ENCODE measurements at places on chromosomes 12 and 14.

DNA sequence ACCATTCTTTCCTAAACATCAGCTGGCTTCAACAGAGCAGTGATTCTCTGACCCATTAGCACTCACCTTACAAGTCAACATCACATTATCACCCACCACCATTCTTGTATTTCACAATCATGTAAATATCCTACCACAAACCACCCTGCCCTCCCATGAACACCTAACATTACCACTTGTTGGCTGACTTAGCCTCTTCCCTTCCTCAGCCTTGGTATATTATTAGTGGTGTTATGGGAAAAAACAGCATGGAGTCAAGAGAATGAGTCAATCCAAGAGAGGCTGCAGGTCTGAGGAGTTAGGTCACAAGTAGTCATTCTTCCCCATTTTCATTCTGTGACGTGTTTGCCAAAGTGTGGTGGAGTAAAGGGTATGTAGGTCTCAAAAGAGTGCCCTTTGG is 22.3 kb upstream of the MGP start:
- DNase-seq: no peak

DNA sequence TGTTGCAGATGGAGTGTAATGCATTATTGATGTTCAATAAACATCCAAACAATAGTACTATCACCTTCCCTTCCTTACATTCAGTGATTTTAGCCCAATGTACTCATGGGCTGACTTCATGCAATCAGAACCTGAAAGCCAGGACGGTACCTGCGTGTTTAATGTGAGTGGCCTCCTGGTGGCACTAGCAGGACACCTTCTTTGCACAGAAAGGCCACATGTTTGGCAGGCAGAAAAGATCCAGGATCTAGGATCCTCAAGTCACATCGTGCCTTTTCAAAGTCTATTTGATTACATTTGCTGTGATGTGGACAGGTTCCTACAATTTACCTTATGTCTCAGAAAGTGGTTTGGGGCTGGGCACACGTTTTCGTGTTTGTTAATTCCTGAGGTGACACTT is 82.9 kb downstream of the NEDD1 start:
- DNase-seq: no peak

DNA sequence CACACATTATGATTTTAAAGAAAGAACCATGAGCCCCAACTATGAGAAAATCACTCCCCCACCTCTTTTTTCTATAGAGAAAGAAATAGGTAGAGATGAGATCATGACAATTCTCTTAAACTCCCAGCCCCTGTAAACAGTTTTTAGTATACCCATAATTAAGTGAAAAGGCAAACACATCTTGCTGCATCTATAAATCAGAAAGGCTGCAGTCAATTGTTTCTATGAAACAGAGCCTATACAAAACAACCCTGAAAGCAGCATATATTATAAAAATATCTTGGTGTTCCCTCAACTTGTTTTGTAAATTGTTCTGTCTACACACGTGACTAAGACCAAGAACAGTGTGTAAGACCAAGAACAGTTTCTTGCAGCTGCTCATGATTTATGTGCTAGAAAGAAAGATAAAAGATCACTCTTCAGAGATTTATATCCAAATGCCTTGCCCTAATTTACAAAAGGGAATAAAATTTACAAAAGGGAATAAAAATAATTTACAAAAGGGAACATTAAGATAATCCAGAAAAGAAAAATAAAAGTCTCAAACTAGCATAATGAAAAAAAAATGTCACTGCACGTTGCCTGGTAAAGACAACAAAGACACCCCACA is 4.8 kb downstream of the KITLG start:
- DNase-seq: no peak

GRCh38 chr12:89783359-89784060 is 74.9 kb upstream of the ATP2B1 start:
- no peak for DNase-seq

GRCh38 chr12:70415987-70416386 is 49.9 kb downstream of the KCNMB4 start:
- DNase-seq: no peak

GRCh38 chr12:29486972-29487371 is 10.5 kb downstream of the OVCH1 start:
- no peak for DNase-seq

DNA sequence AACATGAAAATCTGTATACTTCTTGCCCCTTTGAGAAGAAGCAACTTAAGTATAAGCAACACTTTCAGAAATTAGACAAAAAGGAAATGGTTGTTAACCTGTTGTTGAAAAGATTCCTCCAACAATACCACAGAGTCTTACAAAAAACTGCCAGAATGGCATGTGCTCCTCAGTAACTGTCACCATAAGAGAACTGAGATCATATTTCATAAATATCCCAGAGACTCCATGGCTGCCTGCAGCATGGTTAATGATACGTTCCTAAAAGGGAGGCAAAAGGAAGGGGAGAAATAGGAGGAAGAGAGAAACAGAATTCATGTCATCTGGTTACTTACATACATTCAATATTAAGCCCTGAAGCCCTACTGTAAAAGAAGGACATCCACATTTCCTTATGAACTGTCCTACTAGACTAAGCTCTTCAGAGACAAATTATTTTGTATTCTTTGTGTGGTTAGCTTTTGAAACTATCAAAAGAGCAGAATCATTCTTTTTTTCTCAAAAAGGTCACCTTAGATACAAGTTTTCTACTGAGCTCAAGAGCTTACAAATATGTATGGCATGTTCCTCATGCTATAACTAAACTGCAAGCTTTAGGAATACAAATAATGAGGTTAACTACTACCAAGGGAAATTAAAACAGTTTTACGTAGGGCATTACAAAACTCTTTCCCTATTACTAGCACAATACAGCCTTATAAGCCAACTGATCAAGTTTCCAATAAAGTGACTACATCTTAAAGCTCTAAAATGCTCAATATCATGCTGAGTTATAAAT is 37.8 kb downstream of the ERGIC2 start:
- no peak for DNase-seq

- DNase-seq: no peak
Measured at GRCh38 chr14:74018174-74018585, 908 bp downstream of the ENTPD5 start.

GRCh38 chr14:105100910-105101309 is 35.7 kb upstream of the GPR132 start:
- DNase-seq: no peak

- peak; percentile 62 for DNase-seq
Measured at GRCh38 chr14:22886500-22887259, 3.7 kb downstream of the REM2 start.

DNA sequence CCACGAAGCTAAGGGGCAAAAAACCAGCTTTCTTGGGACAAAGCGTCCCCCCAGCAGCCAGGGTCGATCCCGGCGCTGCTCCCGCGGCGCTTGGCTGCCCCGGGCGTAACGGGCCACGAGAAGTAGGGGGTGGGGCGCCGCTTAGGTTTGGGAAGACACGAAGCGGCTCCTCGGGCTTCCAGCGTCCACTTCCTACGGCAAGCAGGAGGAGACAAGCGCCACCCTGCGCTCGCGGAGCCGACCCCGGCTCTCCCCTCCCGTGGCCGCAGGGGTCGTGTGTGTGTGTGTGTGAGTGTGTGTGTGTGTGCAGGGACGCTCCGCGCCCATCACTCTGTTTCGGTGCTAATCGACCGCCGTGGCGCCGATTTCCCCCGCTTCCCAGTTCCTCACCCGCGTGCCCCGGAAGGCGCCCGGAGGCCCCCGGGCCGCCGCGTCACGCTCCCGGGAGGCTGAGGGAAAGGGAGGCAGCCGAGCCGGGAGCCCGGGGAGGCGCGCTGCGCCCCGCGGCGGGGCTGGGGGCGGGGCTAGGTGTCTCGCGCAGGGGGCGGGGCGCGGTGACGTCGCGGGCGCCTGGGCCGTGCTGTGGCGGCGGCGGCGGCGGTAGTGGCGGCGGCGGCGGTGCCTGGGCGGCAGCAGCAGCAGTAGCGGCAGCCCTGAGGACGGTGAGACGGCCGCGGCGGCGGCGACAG is at the start of gene ERC1:
TSS of gene ERC1 (plus strand) at position 563 of the 689 bp plus-strand sequence. CDS start 36,681 bp downstream, outside the sequence.
- peak; percentile 82 for DNase-seq

GRCh38 chr12:120713861-120714482 is 3.7 kb downstream of the UNC119B start:
- DNase-seq: peak; percentile 35

- DNase-seq: no peak
Measured at GRCh38 chr12:38431921-38432320, 115.3 kb downstream of the ALG10B start.

DNA sequence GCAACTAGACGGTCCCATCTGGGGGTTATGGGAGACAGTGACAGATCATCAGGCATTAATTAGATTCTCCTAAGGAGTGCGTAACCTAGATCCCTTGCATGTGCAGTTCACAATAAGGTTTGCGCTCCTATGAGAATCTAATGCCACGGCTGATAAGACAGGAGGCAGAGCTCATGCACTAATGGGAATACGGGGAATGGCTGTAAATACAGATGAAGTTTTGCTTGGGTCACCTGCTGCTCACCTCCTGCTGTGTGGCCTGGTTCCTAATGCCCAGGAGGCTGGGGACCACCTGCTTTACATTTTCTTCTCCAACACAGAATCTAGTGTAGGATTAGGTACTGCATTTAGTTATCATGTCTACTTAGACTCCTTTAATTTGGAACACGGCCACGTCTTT is 49.7 kb upstream of the SAV1 start:
- DNase-seq: no peak

DNA sequence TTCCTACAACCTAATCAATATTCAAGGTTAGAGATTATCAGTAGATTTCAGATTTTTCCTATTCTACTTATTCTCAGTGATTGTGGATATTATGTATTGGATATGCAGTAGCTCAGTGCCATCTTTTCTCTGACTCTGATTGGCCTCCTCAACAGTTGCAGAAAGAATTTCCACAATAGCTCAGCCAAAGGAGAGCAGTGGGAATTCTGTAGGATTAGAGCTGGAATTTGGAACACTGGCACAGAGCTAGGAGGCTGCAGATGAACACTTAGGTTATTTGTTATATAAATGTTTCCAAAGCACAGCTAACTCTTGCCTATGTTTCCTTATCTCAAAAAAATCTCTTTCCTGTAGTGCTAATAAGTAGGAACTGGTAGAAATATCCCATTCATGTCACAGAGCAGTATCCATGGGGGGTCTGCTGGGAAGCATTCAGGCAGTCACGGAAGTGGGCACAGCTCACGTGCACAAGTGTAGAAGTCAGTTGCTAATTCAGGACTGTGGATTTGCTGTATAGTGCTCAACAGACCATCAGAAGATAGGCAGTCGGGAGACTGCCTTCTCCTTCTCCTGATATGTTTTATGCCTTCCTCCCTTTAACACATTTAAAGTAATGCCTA is 116.2 kb upstream of the TMEM260 start:
- DNase-seq: no peak

DNA sequence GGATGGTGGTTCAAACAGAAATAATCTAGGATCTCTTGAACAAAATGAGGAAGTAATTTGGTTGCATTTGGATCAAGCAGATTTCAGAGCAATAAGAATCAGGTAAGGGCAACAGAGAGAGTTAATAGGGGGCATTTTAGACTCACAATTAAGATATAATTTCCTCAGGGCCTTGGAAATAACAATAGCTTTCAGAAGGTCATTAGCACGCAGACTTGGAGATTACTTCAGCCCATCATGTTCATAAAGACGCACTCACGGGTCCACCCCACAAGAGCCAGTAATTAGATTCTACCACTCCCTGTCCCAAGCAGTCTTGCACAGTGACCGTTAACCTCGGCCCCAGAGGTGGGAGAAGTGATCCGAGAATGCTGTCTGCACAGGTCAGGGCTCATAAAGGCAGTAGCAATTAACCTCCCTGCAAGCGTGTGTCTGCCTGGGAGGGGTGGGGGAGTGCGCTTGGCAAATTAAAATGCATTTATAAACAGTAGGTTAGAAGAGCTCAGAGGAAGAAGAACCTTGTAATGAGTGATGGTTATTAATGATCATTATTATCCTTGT is 125.7 kb upstream of the CCDC196 start:
- no peak for DNase-seq

DNA sequence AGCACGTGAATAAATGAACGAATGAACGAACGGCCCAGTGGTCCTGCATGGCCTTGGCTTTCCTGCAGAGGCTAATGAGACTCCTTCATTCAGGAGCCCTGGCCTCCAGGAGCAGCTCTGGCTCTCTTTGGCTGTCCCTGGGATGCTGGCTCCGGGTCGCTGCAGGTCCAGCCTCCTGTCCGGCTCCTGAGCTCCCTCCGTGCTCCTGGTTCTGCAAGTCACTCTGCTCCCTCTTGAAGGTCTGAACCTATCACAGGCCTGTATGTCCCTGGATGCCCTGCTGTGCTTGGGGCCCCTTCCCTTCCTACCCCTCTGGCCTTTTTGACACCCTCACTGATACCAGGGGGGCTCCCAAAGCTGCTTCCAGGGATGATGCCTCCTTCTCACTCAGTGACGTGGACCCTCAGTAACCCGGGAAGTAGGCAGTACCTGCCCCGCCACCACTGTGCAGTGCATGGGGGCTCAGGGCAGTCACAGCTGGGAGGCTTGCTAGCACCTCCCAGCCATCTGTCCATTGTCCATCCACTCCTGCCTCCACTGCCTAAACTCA is 133.7 kb upstream of the C14orf180 start:
- DNase-seq: no peak

GRCh38 chr12:72738811-72739210 is 466.6 kb downstream of the TRHDE start:
- no peak for DNase-seq

DNA sequence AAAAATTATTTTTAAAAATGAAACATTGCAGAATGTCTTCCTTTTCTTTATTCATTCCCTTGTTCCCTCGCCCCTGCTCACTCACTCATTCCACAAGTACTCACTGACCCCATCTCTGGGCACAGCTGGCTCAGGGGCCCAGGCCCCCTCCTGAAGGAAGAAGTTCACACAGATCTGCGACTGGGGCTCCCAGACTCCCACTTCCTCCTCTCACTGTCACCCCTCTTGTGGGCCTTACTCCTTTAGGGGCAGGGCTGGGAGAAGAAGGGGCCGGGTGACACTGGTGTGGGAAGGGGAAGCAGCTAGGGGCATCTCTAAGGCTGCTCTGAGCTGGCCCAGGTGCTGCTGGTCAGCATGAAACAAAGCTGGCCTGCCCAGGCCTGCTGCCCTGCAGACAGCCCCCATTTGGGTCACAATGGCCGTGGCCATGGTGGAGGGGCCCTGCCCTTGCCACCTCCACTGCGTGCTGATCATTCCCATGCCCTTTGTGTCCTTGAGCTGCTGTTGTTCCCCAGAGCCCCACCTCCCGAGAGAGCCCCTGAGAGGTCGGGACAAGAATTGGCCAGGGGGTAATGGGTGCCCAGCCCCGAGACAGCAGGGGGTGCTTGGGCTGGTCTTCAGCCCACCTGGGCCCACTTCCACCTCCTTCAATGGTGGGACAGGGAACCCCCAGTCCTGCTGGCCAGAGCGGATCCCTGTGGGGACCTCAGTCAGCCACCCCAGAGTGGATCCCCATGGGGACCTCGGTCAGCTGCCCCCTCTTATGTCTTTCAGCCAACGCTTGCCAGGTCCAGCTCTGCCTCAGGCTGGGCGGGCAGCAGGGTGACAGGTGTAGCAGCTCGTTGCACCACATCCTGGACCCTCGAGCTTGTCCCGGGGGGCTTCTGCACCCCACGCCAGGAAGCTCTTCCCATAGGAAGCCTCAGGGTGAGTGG is 212.4 kb upstream of the C14orf180 start:
- DNase-seq: no peak

- no peak for DNase-seq
Measured at GRCh38 chr12:68381476-68382219, 49.5 kb upstream of the MDM1 start.
